ENCODE measurements at places on chromosomes 6 and 20. TPM values are rescaled to one million over a fixed set of nuclear protein-coding genes. Genes with fewer than 3 reads are reported as not detected.

The TMEM14B gene
- total RNA-seq = 98.0 TPM

The DOK5 gene
- 5.5 TPM for total RNA-seq

The PI3 gene
- total RNA-seq = not detected

The SNAP25 gene
- 0.15 TPM for total RNA-seq

The NKAIN2 gene
- not detected for total RNA-seq

The ZFP57 gene
- 10.9 TPM for total RNA-seq

The PTK6 gene
- total RNA-seq = 0.15 TPM

The CALHM6 gene
- total RNA-seq = 5.3 TPM

The TNFRSF6B gene
- total RNA-seq = not detected

The FAM209A gene
- total RNA-seq = 0.59 TPM

The EFCAB8 gene
- total RNA-seq = 0.21 TPM

The HUS1B gene
- 0.71 TPM for total RNA-seq

The IBTK gene
- 26.1 TPM for total RNA-seq

The SEMG1 gene
- not detected for total RNA-seq
